ENCODE measurements at places on chromosomes 7 and 10.

DNA sequence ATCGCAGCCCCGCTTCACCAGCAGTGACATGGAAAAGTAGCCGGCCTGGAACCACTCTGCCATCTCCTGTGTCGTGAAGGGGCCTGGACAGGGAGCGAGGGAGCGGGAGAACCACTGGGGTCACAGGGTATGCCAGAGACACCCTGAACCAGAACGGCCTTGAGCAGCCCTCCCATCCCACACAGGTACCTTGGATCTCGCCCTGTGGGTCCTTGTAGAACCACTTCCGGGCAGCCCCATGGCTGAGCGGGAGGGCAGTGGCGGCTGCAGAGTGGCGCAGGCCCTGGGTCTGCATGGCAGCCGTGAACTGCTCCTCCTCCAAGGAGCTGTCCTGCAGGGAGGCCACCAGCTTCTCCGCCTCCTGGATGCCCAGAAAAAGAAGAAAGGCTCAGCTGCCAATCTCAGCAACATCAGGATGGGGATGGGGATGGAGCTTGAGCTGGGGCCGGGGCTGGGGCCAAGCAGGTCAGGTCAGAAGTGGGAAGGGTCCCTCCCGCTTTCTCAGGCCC, 9.5 kb downstream of the GIGYF1 start:
- no peak for DNase-seq

DNA sequence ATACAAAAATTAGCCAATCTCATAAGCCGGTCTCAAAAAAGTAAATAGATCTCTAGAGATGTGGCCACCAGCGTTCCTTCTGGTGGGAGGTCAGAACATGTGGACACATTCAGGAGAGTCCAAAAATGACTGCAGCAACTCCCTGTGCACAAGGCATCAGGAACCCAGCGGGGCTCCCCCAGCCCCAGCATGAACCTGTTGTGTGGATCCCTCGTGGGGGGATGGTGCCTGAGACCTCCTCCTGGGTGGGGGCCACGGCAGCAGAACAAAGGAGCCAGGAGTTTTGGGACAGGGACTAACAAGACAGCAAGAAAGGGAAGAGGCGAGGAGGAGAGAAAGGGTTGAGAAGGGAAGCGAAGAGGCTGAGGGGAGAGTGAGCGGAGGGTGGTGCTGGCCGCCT, 121.8 kb downstream of the WDR37 start:
- no peak for DNase-seq

DNA sequence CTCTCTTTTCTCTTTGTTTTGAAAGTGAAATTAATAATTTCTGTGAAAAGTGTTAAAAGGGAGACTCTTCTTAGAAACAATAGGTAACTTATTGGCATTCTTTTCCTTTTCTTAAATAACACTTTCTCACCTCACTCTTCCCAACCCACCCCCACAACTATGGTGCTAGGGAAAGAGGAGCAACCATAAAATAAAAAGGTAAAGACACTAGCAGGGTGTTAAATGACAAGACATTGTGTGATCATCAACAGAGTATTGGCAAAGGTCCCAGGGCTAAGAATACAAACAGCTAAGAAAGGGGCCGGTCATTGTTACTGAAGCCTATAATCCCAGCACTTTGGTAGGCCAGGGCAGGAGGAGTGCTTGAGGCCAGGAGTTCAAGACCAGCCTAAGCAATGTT, 183.7 kb downstream of the NEBL start:
- DNase-seq = no peak

GRCh38 chr7:112743811-112744210, 46.4 kb downstream of the TMEM168 start:
- no peak for DNase-seq
